Dermis microvascular lymphatic vessel endothelial cell (primary cell): ENCODE measurements at places on chromosomes 5 and 9.

DNA sequence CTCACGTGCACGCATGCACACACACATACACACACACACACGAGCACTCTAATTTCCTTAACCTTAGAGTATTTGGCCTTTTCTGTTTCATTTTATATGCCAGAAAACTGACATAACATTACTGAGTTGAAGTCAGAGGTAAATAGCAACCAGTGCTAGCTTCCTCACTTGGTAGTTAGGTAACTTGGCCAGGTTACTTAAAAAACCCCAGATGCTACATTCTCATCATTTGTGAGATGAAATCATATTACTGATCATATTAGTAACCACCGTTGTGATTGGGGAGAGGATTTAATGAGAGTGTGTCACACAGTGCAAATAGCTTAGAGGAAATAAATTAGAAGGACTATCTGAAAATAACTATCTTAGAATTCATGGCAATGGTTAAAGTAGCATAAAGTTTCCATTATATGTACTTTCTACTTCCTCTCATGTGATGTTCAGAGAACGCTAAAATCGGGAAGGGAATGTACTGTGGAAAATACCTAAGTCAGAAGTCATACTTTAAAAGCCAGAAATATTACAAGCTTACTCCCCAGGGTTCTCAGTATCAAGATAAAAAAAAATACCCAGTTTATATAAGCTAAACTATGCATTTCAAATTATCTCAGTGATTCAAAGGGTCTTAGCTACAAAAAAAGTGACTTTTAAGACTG lies 120.5 kb downstream of the TUSC1 start:
- DNase-seq: no peak

DNA sequence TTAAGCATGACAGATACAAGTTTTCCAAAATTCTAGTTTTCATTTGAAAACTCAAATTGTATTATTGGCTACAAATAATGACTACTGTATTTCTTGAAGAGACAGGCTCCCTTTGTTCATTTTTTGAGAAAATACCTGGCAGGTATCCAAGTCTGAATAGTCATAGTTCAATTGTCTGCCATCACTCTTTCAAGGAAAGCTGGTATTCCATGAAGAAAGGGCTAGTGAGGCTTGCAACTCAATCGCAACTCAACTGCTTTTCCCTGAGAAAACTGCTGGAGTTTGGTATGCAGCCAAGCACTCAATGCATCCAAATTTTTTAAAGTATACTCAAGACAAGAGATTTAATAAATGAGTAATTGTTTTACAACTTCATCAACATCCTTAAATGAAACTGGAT lies 61.4 kb upstream of the TRIO start:
- DNase-seq: peak; percentile 28

GRCh38 chr5:82334856-82335255 lies 56.7 kb upstream of the RPS23 start:
- DNase-seq: no peak

DNA sequence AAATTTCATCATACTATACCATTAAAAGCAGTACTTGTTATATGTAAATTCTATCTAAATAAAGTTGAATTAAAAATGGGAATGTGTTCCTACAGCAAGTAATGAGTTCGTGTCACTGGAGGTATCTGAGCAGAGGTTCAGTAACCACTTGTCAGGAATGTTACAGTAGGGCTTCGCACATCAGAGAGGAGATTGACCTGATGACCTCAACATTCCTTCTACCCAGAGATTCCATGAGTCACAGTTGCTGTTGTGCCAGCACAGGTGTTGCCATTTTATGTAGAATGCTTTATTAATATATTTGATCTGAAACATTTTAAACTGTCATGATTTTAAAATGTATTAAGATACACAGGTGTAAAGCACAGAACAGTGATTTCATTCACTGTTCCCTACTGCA lies 60.3 kb downstream of the STX17 start:
- DNase-seq: peak; percentile 54

DNA sequence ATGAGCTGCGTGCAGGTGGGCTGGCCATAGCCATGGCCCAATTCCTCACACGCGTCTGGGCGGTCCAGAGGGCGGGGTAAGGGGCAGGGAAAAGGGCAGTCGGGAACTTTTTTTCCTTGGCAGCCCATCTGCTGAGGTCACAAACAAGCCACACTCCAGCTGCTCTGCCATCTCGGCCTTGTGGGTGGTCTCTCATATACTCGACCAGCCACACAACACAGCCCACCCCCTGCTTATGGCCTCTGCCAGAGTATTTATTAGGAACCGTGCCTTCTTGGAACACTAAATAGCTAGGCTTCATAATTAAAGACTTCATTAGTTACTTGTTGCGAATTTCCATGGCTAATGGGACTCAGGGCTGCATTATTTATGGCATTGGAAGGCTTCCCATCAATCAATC lies 98.5 kb upstream of the LHFPL2 start:
- no peak for DNase-seq

DNA sequence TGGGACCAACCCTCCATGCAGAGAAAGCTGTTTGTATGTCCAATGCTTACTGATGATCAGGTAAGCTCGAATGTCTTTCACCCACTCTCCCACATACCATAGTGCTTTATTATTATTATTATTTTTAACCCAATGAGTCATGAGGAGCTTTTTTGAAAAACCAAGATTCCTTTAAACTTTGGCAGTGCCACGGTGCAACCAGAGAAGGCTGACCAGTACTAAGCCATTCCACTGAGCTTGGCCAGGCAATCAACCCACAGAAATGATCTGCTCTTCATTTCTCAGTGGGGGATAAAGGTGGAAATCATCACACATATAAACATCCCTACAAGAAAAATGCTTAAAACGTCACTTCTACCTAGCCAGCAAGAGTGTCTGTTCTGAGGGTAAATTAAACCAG lies 35.5 kb downstream of the JAKMIP2 start:
- DNase-seq: no peak

GRCh38 chr5:126808521-126808988 lies 31.6 kb downstream of the LMNB1 start:
- peak; percentile 44 for DNase-seq

DNA sequence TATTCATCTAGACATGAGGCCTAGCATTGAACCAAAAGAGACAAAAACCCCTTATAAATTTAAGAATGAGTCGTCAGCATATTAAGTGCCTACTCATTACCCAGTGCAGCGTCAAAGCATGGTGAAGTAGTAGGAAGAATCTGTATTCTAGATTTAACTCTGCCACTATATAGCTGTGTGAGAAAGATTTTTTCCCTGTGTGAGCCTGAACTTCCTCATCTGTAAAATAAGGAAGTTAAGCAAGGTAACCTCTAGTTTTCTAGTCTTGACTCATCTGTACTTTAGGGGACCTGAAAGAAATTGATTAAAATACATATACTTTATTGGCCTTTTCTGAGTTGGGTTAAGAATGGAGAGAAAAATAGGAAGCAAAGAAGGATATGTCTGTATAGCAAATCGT lies 82.1 kb upstream of the RUSC2 start:
- DNase-seq: no peak

DNA sequence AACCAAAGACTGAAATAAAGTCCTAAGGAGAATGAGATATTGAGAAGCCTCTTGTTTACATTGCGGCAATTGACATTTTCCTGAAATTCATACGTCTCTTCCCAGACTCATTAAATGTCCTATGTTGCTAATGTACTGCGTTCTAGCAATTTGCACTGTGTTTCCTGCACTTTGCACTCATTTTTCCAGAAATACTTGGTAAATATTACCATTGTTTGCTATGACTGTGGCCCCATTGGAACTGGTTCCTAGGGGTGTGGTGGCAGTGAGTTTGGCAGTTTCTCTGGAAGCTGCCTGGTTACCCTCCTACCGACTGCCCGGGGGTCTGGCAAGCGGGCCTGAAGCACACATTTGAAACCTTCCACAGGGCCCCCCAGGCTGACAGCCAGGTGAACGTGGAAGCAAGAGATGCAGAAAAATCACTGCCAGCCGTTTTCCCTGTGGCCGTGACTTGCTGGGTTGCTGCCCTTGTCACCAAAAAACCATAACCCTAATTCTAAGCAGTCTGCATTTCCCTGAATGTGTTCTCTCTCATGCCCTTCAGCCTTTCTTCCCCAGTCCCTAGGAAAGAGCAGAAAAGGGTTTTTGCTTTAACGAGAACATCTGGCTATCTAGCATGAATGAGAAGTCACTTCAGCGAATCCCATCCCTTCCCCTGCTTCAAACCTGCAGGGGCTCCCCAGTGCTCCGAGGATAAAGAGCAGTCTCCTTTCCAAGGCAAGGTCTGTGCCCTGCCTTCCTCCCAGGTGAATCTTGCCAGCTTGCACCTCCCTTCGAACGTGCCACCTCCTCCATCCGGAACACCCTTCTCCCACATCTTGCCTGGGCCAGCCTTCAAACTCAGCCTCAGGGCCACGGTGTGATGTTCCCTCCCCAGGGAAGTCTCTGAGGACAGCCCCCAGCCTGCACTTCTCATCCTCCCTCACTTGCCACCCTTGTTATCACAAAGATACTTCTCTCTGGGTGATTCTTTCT lies 84.2 kb downstream of the AK8 start:
- no peak for DNase-seq

- DNase-seq: no peak
Measured at GRCh38 chr5:56783261-56783660, 32.1 kb upstream of the MAP3K1 start.

DNA sequence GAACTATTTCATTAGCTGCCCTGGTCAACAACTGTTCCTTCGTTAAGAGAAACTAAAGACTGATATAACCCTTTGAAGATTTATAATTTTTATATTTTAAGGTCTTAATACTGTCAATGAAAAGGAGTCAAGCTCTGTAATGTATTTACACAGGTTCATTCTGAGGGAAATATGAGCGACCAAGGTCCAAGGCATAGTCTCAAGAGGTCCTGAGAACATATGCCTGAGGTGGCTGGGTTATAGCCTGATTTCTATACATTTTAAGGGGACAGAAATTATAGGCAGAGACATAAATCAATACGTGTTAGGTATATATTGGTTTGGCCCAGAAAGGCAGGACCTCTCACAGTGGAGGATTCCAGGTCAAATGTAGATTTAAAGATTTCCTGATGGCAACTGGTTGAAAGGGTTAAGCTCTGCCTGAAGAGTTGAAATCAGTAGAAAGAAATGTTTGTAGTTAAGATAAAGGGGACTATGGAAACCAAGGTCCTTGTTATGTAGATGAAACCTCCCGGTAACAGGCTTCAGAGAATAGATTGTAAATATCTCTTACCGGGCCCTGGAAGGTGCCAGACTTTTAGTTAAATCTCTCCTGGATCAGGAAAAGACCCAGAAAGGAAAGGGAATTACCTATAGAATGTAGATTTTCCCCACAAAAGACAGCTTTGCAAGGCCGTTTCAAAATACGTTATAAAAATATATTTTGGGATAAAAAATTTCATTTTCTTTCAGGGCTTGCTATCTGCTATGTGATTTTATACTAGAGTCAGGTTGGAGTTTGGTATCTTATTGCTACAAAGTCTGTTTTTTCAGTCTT lies 107.3 kb upstream of the PRLR start:
- no peak for DNase-seq

- no peak for DNase-seq
Measured at GRCh38 chr9:133729617-133730281, 8.4 kb downstream of the SARDH start.

DNA sequence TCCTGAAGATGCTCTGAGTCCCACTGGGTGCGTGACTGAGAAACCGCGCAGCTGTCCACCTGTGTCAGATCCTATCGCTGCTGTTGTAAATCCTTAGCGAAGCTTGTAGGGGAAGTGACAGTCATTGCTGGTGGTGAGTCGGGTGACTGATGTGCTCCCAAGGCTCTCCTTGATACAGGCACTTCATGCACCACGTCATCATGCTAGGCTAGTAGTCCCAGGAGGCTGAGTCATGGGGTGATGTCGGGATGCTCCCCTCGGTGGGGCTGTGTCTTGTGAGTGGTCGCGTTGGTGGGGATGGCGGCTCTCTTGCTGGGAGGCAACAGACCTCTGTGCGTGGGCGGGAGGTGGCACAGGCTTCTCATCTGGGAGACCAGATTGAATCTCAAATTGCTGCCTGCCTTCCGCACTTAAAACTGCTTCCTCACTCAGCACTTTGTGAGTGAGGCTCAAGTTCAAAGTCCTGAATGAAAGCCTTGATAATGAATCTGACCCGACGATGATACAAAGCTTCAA lies 84.7 kb downstream of the CSNK1A1 start:
- no peak for DNase-seq

DNA sequence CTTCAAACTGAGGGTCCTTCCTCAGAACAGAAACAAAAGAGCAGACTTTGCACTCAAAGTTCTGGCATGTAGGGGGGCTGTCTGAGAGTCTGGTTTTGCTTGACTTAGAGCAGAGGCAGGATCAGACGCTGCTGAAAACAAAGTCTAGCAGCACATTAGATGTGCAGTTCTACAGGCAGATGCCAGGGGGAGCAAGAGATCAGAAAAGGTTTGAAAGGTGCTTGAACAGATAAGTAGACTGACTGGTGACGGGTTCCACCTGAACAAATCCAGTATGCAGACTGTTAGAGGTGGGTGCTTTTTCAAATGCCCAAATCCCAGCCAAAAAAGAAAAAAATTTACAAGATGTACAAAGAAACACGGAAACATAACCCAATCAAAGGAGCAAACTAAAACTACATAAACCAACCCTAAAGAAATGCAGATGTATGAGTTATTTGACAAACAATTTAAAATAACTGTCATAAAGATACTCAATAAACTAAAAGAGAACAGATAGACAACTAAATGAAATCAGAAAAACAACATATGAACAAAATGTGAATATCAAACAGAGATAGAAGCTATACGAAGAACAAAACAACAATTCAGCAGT lies 194.7 kb upstream of the FREM1 start:
- peak; percentile 57 for DNase-seq

- DNase-seq: no peak
Measured at GRCh38 chr9:9997585-9997984, 615.2 kb downstream of the PTPRD start.

- no peak for DNase-seq
Measured at GRCh38 chr5:55305345-55305744, 2.1 kb downstream of the DHX29 start.

DNA sequence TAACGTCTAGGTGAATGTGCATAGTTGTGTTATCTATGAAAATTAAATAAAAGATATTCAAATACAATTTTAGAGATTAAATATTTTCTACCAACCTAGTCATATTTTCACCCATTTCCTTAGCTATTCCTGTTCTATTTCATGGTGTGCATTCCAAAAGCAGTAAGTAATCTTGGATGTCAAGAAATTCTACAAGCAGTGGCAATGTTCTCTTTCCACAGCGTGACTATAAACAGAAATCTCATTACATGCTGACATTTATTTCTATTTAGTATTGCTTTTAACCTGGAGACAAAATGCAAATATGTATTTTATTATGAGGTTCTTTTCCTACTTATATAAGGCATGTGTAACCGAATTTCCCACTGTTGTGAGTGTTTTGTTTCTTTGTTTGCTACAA lies 510.0 kb downstream of the ACTL7B start:
- DNase-seq: no peak

DNA sequence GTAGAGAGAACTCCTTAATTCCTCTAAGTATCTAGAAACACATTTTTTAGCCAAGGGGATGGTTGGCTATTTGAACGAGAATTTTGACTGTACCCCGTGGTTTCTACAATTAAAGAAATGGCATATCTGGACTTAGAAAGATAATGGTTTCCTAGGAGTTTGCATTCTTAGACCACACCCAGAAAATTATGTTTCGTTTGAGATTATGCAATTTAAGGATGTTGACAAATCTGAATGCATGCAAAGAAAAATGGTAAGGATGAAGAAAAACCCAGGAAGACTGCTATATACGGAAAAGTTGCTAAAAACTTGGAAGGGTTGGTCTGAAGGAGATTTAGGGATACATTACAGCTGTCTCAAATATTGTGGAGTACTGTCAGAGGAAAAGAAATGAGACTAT lies 538.5 kb upstream of the WWC1 start:
- no peak for DNase-seq

GRCh38 chr5:105817416-105817815 lies 1853.3 kb downstream of the EFNA5 start:
- DNase-seq: no peak

GRCh38 chr9:127746959-127747569 lies 12.0 kb upstream of the TOR2A start:
- no peak for DNase-seq
